ENCODE measurements at places on chromosomes 16 and 17.

DNA sequence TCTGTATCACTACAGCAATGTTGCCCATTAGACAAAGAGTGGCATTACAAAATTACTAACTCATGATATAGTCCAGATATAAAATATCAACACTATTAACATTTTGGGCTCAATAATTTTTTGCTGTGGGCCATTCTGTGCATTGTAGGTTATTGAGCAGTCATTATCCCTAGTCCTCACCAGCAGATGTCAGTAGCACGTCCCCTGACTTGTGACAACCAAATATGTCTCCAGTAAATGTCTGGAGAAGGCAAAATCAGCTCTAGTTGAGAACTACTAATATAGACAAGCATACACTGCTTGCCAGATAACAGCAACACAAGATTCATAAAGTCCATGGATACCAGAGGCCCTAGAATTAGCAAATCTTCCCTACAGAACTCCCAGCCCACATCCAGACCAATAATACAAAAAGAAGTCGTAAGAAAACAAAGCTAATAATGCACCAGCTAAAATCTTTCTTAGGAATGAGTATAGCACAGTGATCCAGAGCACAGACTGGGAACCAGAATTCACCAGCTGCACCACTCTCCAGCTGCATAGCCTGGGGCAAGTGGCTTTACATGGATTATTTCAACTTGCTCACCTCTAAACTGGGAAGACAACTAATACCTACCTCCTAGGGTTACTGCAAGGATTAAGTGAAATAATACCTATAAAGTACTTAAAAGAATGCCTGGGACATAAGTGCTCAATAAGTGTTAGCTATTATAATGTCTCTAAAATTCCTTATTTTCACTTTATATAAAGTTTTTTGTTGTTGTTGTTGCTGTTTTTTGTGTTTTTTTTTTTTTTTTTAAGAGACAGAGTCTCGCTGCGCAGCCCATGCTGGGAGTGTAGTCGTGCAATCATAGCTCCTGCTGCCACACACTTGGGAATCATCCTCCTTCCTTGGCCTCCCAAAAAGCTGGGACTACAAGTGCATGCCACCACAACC is 23.7 kb downstream of the HELZ start:
- DNase-seq, result peak; percentile 74

DNA sequence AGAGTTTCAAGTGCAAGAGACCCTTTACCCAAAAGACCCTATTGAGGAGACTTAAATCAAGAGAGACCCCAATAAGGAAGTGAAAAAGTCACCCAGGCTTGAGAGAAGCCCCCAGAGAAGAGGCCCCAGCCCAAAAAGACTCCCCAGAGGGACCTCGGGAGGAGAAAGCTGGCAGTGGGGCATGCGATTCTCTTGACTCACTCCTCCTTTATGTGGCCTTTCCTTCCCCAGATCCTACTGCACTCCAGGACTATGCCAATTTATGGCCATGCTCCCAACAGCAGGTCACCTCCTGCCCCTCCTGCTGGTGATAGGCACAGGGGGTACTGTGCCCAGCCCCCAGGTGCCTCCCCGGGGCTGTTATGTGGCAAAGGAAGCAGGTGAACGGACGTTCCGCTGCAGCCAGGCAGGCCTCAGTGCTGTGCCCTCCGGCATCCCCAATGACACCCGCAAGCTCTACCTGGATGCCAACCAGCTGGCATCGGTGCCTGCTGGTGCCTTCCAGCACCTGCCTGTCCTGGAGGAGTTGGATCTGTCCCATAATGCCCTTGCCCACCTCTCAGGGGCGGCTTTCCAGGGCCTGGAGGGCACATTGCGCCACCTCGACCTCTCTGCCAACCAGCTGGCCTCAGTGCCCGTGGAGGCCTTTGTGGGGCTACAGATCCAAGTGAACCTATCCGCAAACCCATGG is 16.3 kb downstream of the LRRC3C start:
- no peak for DNase-seq

GRCh38 chr16:29986231-29986630 is 9.2 kb downstream of the HIRIP3 start:
- DNase-seq, result no peak

DNA sequence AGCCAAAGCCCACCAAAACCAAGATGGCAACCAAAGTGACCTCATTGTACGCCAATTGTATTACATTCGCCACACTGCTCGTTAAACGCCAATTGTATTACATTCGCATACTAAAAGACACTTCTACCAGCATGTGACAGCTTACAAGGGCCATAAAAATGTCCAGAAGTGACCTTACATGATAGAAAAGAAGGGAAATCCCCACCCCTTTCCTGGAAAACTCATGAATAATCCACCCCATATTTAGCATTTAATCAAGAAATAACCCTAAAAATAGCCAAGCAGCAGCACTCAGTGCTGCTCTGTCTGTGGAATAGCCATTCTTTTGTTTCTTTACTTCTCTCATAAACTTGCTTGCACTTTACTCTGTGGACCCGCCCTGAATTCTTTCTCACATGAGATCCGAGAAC is 25.7 kb downstream of the PSMD7 start:
- DNase-seq, result no peak

- DNase-seq, result peak; percentile 32
Observed at GRCh38 chr17:9290226-9290613, 268.9 kb downstream of the NTN1 start.

DNA sequence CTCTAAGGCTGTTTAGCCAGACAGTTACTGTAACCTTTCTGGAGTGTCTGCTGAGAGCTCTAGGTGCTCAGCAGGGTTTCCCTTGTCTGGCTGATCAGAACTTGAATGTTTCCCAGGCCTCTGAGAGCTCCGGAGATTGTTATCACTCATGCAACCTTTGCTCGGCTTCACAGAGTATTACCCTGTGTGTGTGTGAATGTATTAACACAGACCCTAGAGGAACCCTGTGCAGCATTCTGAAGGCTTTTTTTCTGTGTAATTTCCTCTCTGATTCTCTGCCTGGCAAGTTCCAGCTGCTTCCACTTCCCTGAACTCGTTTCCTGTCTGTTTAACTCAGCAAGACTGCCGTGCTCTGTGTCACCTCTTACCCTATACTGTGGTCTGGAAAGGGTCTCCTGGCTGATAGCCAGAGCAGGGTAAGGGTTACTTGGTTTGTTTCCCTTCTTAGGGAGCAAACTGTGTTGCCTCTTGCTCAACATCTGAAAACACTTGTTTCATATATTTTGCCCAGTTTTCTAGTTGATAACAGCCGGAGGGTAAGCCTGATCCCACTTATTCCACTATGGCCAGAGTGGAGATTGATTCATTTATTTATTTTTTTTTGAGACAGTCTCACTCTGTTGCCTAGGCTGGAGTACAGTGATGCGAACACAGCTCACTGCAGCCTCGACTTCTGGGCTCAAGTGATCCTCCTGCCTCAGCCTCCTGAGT is 21.7 kb downstream of the PRMT7 start:
- DNase-seq, result peak; percentile 85

GRCh38 chr17:51346218-51346982 is 86.1 kb downstream of the UTP18 start:
- DNase-seq, result peak; percentile 77

- DNase-seq, result no peak
Observed at GRCh38 chr16:30458561-30459394, 13.1 kb upstream of the SEPHS2 start.

GRCh38 chr16:80938879-80939260 is 67.8 kb downstream of the CMC2 start:
- no peak for DNase-seq

GRCh38 chr17:65593855-65594845 is 32.7 kb upstream of the AXIN2 start:
- peak; percentile 80 for DNase-seq

GRCh38 chr16:80585764-80586163 is 45.0 kb downstream of the DYNLRB2 start:
- no peak for DNase-seq

- DNase-seq, result peak; percentile 70
Observed at GRCh38 chr16:57341441-57342303, 16.9 kb upstream of the CCL22 start.

GRCh38 chr16:80210787-80211186 is 330.0 kb upstream of the DYNLRB2 start:
- no peak for DNase-seq

DNA sequence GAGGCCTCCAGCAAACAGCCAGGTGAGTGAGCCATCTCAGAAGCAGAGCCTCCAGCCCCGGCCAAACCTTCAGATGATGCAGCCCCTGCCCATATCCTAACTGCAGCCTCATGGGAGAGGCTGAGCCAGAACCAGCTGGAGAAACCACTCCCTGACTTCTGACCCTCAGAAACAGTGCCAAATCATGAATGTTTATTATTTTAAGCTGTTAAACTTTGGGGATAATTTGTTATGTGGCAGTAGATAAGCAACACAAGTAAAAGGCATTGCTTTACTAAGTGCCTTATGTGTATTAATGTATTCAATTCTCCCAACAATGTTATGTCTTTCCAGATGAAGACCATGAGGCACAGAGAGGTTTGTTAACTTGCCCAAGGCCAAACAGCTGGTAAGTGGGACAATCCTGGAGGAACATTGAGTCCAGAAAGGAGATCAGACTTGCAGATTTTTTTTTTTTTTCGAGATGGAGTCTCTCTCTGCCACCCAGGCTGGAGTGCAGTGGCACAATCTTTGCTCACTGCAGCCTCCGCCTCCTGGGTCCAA is 59.6 kb downstream of the SOCS1 start:
- no peak for DNase-seq

- DNase-seq, result no peak
Observed at GRCh38 chr16:23687034-23687808, 8.5 kb downstream of the PLK1 start.

DNA sequence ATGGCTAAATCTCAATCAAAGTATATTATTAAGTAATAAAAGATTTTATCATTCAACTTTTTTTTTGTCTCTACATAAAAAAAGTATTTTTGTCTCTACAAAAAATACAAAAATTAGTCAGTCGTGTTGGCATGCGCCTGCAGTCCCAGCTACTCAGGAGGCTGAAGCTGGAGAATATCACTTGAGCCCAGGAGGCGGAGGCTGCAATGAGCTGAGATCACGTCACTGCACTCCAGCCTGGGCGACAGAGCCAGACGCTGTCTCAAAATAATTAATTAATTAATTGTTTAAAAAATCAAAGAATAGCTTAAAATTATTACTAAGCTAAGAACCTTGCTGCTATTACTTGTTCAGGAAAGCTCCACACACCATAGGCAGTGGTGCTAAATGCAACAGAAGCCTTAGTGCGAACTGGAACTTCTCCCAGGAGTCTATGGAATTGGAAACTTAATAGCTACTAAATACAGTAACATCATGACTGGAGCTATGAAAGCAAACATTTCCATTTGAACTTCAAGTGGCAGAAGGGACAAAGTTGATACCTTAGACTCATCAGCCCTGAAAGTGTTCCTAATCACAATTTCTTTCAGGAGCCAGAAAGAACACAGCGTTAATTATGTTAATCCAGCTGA is 22.6 kb downstream of the ADCY9 start:
- no peak for DNase-seq

- peak; percentile 59 for DNase-seq
Observed at GRCh38 chr17:76077584-76078110, 1.3 kb upstream of the ZACN start.

GRCh38 chr17:39737760-39738567 is at the start of gene GRB7:
Gene GRB7, plus strand, starts transcription at chr17:39737938. Its CDS starts 4,364 bp downstream, at chr17:39742302.
- DNase-seq, result peak; percentile 84

GRCh38 chr16:78706637-78707036 is 607.2 kb downstream of the WWOX start:
- no peak for DNase-seq

DNA sequence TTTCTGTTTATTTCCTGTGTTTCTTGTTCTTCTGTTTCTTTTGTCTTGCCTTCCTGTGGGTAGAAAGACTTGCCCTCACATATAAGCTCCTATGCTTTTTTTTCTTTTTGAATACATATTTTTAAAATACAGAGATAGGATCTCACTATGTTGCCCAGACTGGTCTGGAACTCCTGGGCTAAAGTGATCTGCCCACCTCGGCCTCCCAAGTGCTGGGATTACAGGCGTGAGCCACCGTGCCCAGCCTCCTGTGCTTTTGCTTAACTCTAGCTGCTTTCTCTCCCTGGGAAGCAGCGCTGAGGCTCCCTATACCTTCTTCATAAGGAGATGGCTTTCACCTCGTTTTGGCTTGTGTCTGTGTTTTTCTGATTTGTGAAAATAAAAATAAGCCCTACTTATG is 93.4 kb upstream of the FA2H start:
- DNase-seq, result no peak

DNA sequence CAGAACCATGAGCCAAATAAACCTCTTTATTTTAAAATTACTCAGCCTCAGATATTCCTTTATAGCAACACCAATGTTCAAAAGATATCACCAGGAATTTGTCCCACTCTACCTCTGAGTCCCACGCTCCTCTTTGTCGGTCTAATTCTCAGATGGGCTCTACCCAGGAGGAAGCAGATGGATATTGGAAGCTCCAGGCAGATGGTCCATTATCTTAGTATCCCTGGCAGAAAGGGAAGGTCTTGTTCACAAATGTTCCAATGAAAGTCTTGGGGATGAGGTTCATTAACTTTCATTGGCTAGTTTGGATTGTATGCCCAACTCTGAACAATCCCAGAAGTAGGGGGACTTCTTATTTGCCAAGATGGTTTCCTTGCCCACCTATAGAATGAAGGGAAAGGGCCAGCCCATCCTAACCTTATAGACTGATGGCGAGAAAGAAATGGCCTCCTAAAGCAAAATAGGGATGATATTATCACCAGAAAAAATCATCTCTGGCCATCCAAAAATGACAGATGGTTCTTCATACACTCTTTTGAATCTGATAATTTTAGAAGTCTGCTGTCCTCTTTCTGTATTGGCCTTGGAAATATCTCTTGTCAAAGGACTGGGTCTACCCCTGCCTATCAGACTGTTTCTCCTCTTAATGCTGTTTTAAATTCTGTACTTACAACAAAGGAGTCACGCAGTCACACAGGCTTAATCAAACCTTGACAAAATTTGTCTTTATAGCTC is 21.3 kb upstream of the ELAC2 start:
- no peak for DNase-seq

DNA sequence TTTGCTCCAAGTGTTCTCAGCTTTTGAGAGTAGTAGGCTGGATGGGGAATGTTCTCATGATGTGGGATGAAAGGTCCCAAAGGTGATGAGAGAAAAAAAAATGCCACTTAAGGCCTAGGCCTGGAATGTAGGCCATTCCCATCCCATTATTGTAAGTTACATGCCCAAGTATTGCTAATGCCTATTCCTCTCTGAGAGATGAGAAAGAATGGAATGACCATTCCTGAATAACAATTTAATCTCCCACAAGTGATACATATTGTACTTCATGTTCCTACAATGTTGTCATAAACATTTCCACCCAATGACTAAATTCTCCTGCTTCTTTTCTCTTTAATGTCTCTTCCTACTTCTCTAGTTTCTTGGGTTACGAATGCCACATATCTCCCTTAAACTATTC is 102.8 kb upstream of the KCNJ16 start:
- DNase-seq, result no peak

DNA sequence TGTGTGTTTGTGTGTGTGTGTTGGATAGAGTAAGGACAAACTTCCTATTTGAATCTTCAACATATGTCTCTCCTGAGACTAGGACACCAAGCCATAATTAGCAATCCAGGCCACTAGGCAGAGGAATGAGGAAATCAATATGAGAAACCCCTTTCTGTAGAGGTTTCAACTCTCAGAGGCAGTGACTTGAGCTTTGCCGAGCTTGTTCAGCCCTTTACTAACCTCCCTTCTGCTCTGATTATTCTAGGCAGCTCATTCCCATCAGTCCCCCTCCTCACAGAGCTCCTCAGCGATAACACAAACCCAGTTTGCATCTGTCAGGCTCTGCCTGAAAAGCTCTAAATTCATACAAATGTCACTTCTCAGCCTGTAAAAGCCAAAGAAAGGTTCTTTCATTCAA is 1030.3 kb downstream of the CDH8 start:
- no peak for DNase-seq

All from islet precursor cell (in vitro differentiated cells).